Fibroblast of the conjunctiva (primary cell): ENCODE measurements at places on chromosomes 3 and 15.
A peak's percentile ranks its signal among the peaks of the same experiment; 100 is the strongest.

DNA sequence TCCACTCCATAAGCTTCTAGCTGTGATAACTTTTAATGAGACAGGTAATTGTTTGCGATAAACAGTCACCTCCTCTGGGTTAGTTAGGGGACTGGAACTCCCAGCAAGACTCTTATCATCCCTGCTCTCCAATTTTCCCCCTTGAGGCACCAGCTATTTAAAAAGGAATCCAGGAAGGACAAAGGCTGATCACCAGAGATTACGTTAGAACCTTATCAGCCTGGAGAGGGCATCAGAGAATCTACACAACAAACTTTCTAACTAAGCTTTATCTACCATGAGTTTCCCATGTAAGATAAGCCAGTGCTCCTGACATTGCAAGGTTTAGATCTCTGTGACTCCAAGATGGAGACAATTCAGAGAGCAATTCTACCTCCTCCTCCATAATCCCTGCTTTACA, 31.3 kb downstream of the GPR176 start:
- no peak for DNase-seq

DNA sequence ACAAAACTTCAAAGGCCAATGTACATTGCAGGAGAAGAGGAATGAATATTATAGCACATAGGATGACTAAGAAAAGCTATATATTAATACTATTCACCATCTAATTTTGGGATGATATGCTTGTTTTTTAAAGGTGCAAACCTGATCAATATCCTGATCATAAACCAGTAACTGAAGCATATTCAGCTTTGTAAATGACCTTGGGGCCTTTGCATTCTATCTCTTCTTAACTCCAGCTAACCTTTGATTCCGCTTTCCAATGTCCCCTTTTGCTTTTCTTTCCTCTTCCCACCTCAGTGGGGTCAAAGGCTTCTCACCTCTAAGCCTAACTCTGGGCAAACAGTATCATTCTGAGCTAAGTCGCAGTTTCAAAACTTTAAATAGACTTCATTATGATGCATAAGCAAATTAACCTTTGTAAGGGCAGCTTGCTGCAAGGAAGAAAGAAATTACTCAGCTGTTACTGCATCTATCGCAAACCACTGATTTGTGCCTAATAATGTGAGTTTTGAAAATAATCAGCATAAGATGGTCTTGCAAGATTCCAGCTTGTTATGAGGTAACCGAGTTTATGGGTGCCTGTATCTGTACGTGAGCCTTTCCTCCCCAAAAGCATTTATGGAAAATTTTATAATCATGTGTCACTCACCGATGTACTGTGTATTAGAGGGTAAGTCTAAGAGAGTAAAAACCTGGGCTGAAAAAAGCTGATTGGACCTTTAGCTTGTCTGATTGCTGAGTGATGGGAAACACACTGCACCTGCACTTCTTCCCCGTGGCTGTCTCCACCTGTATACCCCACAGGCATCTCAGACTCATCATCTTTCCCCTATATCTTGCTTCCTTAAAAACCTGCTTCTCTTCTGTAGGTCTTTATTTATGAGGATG, 116.8 kb downstream of the TPRG1 start:
- DNase-seq: no peak

DNA sequence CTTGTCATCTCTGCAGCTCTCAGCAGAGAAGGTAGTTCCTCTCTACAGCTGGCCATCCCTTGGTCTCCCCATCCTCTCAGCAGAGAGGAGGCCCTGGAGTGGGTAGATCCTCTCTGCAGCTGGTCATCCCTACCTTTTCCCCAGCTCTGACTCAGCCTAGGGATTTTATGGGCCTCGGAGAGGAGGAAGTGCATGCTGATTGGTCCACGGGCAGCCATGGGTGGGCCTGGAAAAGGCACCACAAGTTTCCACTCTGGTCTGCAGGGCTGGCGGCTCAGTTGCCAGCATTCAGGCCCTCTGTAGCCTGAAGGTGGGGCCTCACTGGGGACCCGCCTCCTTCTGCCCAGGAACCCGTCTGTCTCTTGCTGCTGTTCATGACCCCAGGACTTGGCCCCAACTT, 36.9 kb downstream of the NR1D2 start:
- DNase-seq: no peak

- no peak for DNase-seq
Measured at GRCh38 chr3:183766107-183766506, 59.3 kb downstream of the MAP6D1 start.

DNA sequence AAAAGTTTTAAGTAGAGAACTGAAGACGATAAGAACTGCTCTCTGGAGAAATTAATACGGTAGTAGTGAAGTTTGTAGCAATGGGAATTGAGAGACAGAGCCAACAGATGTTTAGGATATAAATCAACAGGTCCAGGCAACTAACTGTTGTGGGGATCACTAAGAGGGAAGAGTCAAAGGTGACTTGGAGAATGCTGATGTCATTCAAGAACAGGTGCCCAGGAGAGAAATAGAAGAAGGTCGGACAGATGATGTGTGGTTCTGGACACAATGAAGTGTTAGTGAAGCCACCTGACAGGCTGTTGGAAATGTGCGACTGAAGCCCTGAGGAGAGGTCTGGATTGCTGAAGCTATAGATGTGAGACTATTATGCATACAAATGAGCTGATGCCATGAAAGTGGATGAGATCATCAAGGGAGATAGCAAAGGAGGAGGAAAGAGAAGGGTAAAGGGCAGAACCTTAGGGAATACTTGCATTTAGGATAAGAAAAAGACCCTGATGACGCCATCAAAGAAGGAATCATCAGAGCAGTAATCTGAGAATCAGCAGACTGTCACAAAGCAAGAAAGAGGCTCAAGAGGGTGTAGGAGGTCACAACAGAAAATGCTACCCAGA, 183.7 kb downstream of the FRMD5 start:
- no peak for DNase-seq

DNA sequence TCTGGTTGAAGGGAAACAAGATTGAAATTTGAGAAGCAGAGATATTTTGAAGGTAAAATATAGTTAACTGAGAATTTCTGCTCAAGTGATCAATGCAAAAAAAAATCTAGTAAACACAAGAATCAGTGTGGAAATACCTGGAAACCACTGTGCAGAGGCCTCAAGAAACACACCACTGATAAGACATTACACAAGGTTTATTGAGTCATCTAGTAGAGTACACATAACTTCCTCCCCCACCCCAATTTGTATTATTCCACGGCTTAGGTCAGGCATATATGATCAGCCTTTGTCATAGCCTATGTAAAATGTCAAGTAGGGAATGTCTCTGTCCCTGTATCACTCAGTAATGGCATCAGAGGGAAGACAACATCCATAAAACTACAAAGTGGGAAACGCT, 447.8 kb upstream of the BCHE start:
- DNase-seq: no peak

DNA sequence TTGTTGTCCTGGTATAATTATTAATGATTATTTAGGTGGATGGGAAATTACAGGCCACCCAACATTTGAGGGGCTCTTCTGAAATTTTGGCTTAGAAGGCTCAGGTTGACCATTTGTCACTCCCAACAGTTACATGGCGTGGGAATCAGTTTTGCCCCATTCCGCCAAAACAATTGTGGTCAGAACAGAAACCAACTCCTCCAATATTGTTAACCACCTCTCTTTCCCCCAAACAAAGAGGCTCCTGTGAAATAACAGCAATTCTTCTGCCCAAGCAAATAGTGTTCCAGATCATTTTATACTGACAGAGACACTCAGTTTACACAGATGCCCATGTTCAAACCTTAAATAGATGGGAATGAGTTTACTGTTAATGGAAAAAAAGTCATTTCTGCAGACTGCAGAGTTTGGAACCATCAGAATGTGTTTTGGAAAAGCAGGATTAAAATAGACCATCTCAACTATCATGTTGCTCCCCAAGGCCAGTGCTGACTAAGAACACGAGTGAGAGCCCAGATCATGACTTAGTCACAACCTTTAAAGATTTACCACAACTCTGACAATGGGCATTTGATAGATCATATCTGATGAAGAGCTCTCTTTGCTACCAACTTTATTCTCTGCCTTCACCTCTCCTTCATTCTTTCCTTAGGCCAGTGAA, 102.1 kb downstream of the DUT start:
- DNase-seq: no peak

GRCh38 chr15:85689729-85690128, 105.0 kb downstream of the KLHL25 start:
- DNase-seq: peak; percentile 38

DNA sequence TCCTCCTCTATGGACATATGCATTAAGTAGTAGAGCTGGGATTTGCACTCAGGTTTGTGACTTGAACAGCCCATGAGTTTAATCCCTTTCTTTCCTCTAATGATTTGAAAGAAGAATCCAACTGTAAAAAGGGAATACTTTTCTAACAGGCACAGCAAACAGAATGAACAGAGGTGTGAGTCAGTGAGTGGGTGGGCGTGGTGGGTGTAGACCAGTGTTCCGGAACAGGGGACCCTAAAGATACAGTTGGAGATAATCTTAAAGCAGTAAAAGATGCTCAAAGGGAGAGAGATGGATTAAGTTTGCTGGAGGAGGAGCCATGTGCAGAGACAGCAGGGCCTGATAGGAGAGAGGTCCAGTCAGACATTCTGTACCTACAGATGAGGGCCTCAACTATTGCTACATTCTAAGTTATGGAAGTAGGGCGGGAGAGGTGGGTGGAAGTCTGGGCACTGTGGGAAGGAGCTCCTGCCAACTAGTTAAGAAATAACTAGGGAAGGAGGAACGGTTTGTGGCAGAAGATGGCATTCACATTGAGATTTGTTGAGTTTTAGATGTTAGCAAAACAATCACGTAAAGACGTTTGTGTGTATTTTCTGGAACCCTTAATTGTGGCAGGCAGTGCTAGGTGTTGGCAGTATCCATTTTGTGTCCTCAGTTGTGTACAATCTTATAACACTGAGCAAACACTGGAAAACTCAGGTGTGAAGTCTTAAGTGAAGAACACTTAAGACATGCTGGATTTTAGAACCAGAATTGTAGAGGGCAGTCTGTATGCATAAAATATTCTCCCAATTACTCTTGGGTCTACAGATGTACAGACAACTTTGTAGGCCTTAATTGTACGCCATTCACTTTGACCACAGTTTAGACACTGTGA, 511.0 kb downstream of the GRM7 start:
- DNase-seq: no peak

GRCh38 chr3:10553591-10554235, 48.3 kb upstream of the ATP2B2 start:
- DNase-seq: no peak

GRCh38 chr3:137047240-137047639, 89.5 kb downstream of the IL20RB start:
- DNase-seq: no peak
